ENCODE measurements at places on chromosomes 11 and 22.

- DNase-seq = no peak
Observed at GRCh38 chr11:59273373-59273841, 60.7 kb upstream of the MPEG1 start.

- DNase-seq = no peak
Observed at GRCh38 chr11:119029069-119029339, 1.7 kb downstream of the SLC37A4 start.

DNA sequence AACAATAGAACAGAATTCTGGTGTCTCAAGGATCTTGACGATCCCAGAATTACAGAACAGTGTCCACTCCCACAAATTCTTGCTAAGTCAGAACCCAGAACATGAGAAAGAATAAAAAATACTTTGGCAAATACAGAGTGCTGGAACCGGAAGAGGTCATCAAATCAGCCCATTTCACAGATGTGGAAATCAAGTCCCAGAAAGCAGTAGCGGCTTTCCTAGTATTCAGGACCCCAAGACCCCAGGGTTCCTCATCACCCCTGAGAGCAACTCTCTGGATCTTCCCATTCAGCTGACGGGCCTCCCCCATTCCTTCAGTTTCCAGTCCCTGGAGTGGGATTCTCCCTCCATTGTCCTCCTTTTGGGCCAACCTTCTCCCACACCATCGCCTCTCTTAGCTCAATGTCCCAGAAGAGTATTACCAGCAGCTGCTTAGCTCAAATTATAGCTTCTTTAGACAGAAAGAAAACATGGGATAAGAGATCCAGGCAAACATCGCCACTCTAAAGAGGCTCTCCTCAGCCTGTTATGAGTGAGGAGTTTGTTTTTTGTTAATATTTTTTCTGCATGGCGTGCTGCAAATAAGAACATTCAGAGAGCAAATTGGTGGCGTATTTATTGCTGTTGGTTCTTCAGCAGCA, 268.3 kb downstream of the MN1 start:
- DNase-seq = no peak

DNA sequence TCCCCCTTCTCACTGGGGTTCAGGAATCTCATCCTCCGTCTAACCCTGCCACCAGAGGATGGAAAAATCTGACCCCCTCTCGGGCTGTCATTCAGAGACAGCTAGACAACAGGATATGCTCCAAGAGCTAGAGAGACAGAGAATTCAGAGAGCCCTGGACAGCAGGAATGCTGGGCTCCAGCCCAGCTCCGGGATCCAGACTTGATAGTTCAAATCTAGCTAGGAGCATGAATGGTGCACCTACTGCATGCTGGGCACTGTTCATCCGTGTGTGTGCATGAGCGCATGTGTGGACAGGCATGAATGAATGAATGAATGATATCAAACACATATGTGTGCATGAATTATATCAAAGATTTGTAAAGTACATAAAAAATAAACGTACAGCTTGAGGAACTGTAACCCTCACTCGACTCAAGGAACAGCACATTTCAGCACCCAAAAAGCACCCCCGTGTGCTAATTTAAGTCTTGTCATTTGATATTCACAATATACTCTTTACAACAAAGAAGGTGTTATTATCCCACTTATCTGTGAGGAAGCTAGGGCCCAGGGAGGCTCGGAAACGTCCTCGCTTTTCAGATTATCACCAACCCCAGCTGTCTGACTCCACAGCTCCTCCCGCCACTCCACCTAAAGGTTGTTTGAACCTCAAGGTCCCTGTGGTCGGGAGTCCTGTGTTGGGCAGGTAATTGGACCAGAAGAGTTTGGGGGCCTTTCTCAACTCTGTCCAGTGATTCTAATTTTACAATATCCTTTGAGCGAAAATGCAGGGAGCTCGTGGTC, 640 bp upstream of the VSIG10L2 start:
- no peak for DNase-seq

DNA sequence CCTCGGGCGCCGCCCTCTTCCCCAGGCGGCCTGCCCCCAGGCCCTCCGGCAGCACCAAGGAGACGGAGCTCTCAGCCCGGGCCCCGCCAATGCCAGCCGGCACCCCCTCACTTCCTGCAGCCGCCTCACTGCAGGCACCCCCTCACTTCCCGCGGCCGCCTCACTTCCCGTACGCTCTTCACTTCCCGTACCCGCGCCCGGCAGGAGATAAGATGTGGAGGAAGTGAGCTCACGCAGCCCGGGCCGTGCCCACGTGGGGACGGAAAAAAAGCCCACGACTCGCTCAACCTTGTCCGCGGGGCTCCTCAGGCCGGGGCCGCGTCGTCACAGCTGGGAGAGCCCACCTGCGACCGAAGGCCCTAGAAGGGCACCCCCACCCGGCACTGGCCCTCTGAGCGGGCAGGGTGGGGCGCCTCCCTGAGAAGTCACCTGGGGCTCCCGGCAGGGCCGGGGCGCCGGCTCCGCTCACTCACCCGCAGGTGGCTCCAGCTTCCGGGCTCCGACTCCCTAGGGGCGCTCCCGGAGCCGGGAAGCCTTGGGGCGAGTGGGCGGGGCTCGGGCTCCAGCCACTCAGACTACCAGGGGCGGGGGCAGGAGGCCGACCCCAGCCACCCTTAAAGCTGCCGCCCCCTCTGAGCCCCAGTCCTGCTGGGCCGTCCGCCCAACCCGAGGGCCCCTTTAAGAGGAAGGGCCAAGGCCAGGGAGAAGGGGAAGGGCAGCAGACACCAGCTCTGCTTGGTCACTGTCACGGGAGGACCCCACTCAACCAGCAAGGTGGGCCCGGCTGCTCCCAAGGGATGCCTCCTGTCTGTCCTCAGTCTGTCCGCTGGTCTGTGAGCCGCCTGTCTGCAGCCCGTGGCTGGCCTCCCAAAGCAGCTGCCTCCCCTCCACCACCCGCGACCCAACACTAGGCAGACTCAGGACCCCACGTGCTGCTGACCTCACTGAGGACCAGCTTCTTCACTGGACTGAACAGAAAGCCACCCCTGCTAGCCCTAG, 31.4 kb downstream of the PISD start:
- peak; percentile 68 for DNase-seq

DNA sequence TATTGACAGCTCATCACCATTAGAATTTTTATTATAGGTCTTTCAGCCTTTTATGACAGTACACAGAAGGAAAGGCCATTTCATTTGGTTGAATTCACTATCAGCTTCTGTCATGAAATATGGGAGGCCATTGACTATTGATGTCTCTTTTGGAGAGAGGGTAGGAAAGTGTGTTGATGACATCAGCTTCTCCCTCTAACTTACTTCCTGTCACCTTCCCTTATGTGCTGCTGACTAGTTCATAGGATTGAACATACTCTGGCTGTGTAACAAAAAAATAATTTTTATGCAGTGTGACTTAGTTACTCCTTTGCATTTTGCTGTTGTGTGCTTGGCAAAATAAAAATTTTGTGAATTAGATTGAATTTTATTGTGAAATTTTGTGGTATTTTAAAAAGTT, 769.2 kb downstream of the METTL15 start:
- DNase-seq = no peak

- DNase-seq = no peak
Observed at GRCh38 chr11:83502041-83502440, 215.9 kb upstream of the CCDC90B start.

DNA sequence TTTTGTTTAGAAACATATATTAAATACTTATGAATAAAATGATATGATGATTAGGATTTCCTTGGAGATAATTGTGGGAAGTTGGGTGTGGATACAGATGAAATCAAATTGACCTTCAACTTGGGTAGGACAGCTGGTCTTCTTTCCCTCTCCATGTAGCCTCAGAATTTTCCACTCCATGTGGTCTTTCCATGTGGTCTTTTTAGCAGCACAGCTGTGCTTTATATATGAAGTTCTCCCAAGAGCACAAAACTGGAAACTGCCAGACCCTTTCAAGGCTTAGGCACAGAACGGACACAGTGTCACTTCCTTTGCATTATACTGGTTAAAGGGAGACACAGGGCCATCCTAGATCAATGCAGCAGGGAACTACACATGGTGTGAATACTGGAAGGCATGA, 28.6 kb downstream of the FAM76B start:
- no peak for DNase-seq

- no peak for DNase-seq
Observed at GRCh38 chr11:130023204-130023603, 20.6 kb upstream of the PRDM10 start.

- no peak for DNase-seq
Observed at GRCh38 chr11:97354026-97354425, 964.2 kb downstream of the JRKL start.

- no peak for DNase-seq
Observed at GRCh38 chr11:76660533-76661305, 9.8 kb downstream of the LRRC32 start.

DNA sequence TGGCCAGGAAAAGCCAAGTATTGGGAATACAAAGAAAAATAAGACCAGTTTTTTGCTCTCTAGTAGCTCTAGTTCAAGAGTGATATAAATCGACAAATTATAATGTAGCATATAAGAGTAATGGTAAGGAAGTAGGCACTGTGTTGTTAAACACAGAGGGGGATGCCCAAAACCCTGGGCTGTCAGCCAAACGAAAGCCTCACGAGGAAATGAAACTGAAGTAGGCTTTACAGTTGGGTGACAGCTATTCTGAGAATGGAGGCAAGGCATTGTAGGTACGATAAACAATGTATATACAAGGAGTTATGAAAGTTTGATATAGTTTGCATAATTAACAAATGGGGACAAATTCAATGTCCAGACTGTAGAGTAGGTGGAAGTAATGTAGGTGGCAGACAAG, 176.4 kb downstream of the FAM181B start:
- DNase-seq = no peak

- DNase-seq = no peak
Observed at GRCh38 chr11:15213471-15214231, 98.9 kb downstream of the INSC start.

DNA sequence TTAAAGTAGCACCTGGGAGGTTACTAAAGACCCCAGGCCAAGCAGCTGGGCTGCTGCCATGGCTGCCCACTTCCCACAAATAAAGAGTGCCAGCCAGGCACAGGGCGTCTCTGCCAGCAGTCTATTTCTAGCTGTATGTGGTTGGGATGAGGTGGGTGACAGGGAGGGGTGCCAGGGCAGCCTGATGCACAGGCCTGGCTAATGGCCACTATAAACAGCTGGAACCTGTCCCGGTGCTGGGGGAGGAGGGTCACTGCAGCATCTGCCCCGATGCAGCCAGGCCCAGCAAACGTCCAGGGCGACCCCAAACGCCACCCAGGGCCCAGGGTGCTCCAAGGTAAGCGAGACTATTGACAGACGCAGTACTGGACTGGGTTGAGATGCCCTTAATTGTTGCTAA, 37.4 kb downstream of the SCUBE1 start:
- DNase-seq = no peak

GRCh38 chr11:75743711-75744563, 24.6 kb upstream of the DGAT2 start:
- no peak for DNase-seq

- no peak for DNase-seq
Observed at GRCh38 chr11:108606495-108607160, 13.1 kb upstream of the EXPH5 start.

- DNase-seq = no peak
Observed at GRCh38 chr11:60378354-60378753, at the start of gene MS4A7. TSS of gene MS4A7 (plus strand) at chr11:60378532. CDS start at chr11:60383142, 4,610 bp downstream.

DNA sequence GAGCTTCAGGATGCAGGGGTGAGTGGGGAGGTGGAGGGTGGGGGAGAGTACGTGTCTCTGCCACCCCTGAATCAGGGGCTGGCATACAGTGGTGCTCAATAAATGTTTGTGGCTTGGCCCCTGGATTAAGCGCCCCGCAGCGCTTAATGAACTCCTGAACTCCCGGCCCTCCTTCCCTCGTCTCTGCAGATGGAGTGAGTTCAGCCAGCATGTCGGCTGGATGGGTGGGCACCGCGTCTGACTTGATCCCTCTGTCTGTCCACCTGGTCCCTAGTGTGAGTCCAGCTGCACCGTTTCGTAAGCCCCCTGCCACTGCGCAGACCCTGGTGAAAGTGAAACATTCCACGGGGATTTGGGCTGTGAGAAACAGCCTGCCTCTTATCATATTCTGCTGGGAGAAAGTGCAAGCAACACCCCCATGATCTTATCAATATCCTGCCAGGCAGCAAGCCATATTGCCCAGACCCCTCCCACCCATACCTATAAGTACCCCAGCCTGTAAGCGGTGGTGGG, 12.0 kb upstream of the MRGPRD start:
- no peak for DNase-seq

DNA sequence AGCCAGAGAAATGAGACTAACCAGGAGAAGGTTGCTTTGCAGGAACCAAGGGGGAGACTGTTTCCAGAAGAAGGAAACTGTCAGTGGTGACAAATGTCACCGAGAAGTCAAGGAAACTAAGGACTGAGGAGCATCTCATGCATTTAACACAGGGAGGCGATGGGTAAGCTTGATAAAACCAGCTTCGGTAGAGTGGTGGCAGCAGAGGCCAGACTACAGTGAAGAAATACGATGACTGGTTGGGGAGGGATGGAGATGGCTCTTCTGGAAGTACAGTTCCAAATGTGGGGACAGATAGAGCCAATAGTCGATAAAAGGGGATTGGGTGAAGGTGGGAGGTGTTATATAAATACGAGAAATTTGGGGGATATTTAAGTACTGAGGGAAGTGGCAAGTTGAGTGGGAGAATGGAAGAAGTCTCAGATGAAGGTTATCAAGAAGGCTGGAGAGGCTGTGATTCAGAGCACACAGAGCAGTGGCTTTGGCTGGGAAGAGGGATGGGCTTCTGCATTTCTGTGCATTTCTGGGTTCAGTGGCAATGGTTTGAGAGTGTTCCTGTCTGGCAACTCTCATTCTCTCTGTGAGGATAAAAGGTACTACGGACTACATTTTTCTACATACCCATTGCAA, 29.2 kb downstream of the SC5D start:
- no peak for DNase-seq

- no peak for DNase-seq
Observed at GRCh38 chr11:44916331-44916730, 34.4 kb downstream of the TP53I11 start.

DNA sequence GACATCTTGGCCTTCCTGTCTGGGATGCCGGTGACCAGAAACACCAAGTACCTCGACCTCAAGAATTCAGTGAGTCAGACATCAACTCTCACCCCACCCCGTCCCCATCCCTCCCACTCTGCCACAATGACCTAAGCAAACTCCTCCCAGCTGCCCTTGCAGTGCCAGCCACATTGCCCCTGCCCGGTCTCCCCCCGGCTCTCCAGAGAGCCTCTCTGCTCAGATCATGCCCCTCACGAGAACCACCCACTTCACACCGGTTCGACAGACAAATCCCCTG, 23.6 kb upstream of the MYRF start:
- no peak for DNase-seq

DNA sequence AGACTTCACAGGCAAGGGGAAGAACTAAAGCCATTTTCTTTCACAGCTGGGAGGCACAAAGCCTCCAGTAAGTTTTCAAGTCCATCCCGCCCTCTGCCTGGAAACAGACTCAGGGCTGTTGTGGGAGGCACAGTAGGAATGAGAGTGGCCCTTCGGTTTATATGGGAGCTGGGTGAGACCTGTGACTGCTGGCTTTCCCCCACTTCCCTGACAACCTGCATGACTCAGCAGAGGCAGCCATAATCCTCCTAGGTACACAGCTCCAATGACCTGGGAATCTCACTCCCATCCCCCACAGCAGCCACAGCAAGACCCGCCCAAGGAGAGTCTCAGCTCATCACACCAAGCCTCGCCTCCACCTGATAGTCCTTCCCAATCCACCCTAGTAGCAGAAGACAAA, 12.1 kb upstream of the TMEM45B start:
- no peak for DNase-seq

- no peak for DNase-seq
Observed at GRCh38 chr11:113296447-113297205, 17.8 kb upstream of the TTC12 start.

GRCh38 chr22:30867746-30868662, 100.6 kb downstream of the MORC2 start:
- DNase-seq = no peak

Data from stimulated activated CD8-positive, alpha-beta memory T cell treated with anti-CD3 and anti-CD28 coated beads, Interleukin-7, amount 100 ng/mL, for 24 hours (primary cell).